Activated CD8-positive, alpha-beta memory T cell treated with anti-CD3 and anti-CD28 coated beads for 1 hour (primary cell): ENCODE measurements at places on chromosomes 6 and 20.

- DNase-seq, result no peak
These were observed 172.7 kb upstream of the MARCKS start for GRCh38 chr6:113684382-113684901.

DNA sequence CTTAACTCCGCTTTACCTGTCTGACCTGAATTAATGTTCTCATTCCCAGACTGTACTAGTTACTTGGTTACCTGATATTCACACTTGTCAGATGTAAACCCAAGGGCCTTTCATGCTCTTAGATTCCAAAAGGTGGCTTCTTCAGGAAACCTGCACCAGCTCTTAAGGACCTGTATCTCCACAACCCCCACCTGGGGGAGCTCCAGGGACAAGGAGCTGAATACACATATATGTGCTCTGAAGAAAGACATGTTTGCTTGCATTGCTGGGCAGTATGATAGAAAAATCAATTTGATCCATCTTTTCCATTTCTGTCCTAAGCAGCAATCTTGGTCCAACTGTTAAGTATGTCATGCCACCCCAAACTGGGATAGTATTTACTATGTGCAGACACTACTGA, 64.8 kb upstream of the POU3F2 start:
- DNase-seq, result no peak

GRCh38 chr20:57203204-57203603, 63.2 kb downstream of the BMP7 start:
- DNase-seq, result no peak

GRCh38 chr6:139473231-139473701, 98.8 kb upstream of the CITED2 start:
- no peak for DNase-seq

GRCh38 chr6:43702534-43703440, 15.2 kb upstream of the MRPS18A start:
- DNase-seq, result no peak

- no peak for DNase-seq
These were observed 56.5 kb upstream of the DST start for GRCh38 chr6:56699066-56699654.

GRCh38 chr6:88614316-88614877, 349.0 kb downstream of the RNGTT start:
- no peak for DNase-seq

DNA sequence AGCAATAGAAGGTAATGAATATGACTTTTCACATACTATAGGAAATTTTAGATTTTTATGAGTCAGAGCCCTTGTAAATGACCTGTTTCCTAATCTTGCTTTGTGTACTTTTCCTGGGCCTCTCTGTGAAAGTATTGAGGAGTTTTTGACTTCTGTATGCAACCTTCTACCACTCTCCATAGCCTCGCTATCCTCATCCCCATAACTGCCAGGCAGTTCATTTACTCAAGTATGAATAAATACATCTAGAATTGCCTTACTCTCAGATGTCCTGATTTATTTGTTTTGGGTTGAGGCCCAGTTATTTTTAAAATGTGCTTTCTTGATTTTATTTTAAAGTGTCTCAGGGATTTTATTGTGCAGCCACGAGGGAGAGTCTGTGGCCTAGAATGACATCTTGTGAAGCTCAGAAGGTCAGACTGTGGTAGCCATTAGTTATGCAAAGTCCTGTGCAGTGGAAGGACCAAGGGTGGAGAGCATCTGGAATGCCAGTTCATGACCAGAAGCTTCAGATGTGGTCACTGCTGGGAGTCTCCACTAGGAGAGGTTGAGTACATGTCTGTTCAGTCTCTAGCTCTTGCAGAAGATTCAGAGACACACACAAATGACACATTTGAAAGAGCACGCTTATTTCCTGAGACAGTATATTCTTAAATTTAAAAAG, 346.2 kb upstream of the IMPG1 start:
- no peak for DNase-seq

- no peak for DNase-seq
These were observed 15.3 kb upstream of the NKAIN2 start for GRCh38 chr6:123788319-123788718.
